Motor neuron (in vitro differentiated cells): ENCODE measurements at places on chromosomes 12 and 14.

DNA sequence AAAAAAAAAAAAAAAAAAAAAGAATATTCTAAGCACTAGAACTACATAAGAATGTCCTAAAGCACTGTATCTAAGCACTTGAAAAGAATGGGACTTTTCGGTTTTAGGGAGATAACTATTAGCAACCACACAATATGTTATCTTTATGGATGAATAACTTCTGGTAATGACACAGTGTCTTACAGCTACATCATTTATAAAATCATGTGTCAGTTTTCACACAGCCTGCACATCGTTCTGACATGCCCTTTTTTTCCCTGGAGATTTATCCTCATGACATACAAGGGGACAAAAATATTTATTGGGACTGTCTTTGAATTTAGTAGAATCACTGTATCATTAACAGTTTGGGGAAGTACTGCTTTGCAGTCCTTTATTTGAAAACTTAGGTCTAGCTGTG lies 17.3 kb downstream of the TMEM19 start:
- ATAC-seq, result no peak

GRCh38 chr14:102909462-102909861 lies 13.0 kb upstream of the AMN start:
- no peak for ATAC-seq

DNA sequence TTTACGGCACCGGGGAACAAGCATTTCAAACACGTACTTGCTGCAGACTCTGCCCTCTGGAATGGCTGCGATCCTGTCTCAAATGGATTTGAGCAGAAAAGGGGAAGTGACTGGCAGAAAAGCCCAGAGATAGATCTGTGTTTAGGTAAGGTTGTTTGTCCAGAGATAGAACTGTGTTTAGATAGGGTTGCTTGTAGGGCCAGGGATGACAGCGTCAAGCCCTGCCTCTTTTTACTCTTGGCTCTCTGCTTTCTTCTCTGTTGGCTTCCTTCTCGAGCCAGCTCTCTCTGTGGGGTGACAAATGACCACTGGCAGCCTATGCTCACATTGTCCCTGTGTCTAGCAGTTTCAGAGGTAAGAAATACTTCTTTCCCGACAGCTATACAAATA lies 11.4 kb downstream of the DGLUCY start:
- no peak for ATAC-seq

DNA sequence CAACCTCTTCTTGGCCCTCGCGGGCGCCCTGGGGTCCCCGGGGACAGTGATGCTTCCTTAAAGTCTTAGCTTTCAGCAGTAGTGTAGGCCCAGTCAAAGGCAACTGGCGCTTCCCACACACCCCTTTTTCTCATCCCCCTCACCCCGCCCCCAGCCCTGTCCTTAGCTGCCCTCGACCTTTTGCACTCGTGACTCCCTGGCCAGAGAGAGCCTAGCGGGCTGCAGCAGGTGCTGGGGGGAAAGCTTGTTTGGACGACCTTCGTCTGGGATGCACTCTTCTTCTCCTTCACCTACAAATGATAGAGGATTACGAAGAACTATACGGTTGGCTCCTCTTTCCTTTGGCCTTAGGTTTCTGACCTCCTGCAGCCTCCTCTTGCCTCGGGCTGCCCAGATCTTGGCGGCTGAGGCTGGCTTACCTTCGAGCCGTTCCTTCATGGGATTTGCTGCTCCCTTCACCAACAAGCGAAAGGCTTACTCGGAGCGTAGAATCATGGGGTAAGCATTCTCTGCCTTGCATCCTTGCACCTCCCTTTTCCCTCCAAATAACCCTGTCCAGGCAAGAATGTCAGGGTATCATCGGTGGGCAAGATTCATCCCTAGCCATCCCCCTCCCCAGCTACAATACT lies 815 bp downstream of the COQ10A start:
- ATAC-seq, result no peak

GRCh38 chr12:62127516-62127915 lies 132.7 kb upstream of the USP15 start:
- no peak for ATAC-seq

GRCh38 chr14:73786636-73787485 lies 64.8 kb upstream of the PTGR2 start:
- ATAC-seq, result peak; percentile 70

GRCh38 chr12:4763549-4763948 lies 43.3 kb downstream of the GALNT8 start:
- no peak for ATAC-seq

DNA sequence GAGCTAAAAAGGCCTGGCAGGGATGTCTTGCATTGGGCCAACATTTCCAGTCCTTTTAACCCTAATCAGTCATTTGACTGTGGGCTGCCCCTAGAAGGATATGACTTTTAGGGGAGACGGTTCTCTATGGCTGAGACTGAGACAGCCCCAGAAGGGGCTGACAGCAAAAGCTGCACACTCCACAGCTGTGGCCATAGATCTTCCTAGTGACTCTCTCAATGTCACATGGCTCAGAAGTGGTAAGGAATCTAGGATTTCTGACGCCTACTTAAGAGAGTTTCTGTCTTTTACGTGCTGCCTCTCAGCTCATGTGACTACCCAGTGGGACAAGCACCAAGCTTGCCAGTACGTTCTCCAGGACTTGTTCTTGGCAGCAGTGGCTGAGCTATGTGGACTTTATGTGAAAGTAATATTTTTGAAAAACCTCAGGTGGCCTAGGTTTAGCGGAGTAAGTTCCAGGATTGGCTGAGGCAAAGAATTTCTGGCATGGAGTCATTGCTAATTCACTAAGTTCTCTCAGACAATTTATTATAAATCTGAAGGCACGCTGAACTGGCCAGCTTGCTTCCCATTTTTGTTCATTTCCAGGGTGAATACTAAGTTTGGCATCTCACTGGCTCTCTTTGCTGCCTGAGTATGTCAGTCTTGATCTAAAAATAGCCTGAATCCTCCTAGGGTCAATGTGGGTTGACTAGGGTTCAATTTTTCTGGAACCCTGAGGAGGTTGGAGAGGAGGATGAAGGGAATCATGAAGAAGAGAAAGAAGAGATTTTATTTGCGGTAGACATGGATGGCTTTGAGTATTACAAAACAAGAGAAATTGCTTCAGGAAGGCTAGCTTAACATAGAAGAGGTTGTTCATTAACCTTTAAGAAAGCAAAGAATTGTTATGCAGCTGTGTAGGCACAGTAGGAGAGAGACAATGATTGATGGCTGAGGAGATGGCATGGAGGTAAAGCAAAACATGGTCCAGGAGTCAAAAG lies 271.8 kb downstream of the AEBP2 start:
- ATAC-seq, result no peak

- ATAC-seq, result peak; percentile 36
These were observed 1014.1 kb downstream of the TMTC2 start for GRCh38 chr12:83700838-83701237.

- no peak for ATAC-seq
These were observed 20.6 kb upstream of the PCNX1 start for GRCh38 chr14:70886421-70887206.

DNA sequence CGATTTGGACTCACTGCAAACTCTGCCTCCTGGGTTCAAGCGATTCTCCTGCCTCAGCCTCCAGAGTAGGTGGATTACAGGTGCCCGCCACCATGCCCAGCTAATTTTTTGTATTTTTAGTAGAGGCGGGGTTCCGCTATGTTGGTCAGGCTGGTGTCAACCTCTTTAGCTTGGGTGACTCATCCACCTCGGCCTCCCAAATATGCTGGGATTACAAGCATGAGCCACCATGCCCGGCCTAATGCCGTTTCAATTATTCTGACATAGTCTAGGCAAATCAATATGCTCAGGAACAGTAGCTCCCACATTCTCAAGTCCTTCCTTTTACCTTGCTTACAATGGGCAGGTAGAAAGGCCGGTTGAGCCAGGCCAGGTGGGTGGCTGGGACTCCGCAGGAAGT lies 82.0 kb upstream of the EEA1 start:
- ATAC-seq, result no peak

DNA sequence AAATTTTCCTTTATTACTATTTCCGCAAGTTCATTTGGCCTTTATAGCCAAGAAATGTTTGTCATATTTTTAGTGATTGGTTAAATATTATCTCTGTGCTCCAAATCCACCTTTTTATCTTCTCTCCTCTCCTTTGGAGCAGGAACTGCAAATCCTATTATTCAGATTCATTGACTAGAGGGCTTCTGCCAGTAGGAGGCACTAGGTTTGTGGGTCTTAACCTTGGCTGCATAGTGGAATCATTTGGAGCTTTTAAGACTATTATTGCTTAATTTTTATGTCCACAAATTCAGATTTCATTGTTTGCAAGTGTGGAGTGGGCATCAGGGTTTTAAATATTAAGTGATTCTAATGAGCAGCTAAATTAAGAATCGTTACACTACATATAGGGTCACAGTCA lies 75.3 kb upstream of the SYT10 start:
- ATAC-seq, result no peak

DNA sequence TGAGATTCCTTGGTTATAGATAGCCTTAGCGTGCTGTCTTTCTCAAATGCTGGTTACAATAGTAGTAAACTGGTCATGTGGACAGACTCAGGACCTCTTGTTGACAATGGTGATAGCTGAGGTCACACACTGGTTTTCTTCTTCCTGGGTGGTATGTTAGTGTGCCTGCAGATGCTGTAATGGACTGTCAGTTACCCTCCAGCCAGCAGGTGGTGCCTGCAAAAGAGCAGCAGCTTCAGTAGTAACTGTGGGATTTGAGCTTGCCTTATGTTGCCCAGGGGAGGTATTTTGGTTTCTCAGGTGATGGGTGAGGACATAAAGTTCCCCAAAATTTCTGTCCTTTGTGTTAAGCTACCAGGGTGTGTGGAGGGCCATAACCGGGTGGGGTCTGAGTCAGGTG lies 33.7 kb upstream of the SCAF11 start:
- ATAC-seq, result no peak

GRCh38 chr12:48875944-48876515 lies 10.4 kb upstream of the RND1 start:
- no peak for ATAC-seq

DNA sequence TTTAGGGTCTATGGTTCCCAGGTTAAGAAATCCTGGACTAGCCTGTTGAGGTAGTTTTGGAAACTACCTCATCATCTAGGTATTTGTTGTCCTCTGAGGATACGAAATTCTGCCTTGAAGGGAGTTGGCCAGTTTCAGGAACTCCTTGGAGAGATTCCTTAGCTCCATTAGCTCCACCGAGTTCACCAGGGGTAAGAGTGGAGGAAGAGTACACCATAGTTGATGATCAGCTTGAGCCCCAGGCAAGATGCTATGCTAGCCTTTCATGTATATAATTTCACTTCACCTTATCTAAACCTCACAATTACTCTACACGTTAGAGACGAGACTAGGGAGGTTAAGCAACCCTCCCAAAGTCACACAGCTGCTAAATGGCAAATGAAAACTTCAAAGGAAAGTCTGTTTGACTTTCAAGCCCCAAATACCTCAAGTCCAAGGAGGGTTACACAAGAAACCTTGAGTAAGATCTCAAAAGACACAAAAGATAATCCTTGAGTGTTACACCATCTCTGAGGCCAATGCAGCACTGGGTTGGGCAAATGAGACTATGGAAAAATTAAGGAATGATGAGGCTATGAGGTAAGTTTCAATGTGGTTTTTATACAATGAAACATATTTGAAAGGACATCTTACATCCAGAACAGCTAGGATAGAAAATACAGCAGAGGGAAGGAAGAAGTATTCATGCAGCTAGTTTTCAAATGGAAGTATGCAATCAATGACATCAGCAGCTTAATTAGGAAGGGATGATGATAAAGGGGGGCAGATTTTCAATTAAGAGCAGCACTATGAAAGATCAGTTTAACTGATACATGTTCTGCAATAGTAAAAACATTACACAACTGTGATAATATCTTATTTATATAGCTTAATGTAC lies 97.2 kb upstream of the KRAS start:
- ATAC-seq, result no peak

GRCh38 chr12:24066865-24067264 lies 117.4 kb upstream of the SOX5 start:
- peak; percentile 82 for ATAC-seq

DNA sequence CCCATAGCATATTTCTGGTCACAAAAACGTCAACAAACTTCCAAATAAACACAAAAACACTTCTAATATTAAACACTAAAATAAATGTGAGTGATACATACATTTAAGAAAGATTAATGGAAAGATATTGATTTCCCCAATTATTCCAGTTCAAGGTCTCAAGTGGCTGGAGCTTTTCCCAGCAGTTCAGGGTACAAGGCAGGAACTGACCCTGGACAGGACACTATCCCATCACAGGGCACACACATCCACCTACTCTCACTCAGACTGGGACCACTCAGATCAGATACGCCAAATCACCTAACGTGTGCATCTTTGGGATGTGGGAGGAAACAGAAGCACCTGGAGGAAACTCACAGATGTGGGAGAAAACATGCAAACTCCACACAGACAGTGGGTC lies 50.4 kb downstream of the GCH1 start:
- no peak for ATAC-seq

DNA sequence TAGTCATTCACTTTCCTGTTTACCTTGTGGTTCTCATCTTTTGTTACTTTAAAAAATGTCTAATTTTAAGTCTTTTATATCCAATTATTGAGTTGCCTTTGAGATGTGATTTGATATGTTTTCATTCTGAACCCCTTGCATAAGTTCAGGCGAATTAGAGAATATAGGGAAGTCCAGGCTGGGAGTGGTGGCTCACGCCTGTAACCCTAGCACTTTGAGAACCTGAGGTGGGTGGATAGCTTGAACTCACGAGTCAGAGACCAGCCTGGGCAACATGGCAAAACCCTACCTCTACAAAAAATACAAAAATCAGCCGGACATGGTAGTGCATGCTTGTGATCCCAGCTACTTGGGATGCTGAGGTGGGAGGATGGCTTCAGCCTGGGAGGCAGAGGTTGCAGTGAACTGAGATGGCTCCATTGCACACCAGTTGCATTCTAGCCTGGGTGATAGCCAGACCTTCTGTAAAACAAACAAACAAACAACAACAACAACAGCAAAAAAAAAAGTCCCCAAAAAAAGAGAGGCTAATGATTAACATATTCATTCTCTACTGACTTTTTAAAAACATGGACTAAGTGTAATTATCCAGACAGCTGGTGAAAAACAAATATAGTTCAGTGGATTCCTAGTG lies 451.1 kb upstream of the RGS6 start:
- ATAC-seq, result no peak

DNA sequence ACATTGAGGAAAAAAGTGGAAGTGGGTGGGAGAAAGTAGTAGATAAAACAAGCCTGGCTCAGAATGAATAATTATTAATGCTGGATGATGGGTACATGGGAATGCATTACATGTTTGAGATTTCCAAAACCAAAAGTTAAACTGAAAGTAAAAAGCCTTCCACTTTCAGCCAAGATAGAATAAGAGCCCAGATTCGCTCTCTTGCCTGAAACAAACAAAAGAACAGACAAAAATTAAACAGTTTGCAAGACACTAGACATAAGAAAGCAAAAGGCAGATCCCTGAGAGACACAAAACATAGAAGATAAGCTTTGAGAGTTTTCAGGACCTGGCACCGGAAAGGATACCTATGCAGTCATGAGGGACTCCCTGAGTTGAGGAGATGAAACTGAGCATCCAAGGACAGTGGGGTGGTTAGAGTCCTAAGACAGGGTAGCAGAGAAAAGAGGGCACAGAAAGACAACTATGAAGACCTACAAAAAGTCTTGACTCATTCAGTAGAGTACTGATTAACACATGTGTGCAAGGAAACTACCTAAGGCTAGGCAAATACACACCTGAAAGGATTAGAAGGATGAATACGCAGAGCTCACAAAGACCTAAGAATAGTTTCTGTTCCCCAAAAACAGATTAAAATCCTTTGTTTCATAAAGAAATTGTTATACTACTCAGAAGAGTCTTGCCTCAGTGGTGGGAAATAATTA lies 54.1 kb downstream of the CEP83 start:
- ATAC-seq, result no peak

GRCh38 chr12:48940181-48940580 lies 14.9 kb upstream of the FKBP11 start:
- no peak for ATAC-seq

GRCh38 chr12:107539196-107539939 lies 146.2 kb upstream of the PWP1 start:
- no peak for ATAC-seq
